Upper lobe of right lung (tissue), 1 donor: ENCODE measurements at places on chromosomes 7 and 10.
A peak's percentile ranks its signal among the peaks of the same experiment; 100 is the strongest.

GRCh38 chr10:127372361-127372760 lies 176.0 kb upstream of the INSYN2A start:
- DNase-seq, result no peak

DNA sequence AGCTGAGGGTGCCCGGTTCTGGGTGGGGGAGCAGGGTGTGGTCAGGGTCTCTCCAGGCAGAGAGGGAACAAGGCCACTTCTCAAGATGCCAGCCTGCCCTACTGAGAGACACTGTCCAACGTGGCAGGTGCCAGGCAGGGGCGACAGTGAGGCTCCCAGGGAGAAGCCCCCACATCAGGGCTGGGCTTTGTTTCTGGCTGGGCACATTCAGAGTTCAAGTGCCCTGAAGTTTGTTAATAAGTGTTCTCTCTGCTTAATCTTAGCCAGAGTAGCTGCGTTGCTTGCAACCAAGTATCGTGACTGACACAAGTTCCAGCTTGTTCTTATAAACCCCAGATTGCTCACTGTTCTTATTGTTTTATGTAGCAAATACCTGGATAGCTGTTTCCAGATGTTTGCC lies 21.8 kb downstream of the FOXL3 start:
- no peak for DNase-seq

DNA sequence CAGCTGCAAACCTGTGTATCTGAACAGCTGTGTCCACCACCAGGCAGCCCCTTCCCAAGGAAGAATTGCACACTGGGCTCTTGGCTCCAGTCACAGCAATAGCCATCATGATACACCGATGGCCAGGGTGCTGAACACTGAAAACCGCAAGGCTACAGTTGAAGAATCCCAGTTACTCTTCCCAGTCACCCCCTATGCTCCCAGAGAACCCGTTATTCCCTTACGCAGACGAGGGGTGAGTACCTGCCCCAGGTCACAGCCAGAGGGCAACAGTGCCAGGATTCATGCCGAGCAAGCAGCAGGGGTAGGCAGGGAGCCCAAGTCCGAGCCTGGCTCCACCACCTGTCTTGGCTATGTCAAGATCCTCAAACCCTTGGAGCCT lies 57.8 kb downstream of the RASGEF1A start:
- DNase-seq, result peak; percentile 30

DNA sequence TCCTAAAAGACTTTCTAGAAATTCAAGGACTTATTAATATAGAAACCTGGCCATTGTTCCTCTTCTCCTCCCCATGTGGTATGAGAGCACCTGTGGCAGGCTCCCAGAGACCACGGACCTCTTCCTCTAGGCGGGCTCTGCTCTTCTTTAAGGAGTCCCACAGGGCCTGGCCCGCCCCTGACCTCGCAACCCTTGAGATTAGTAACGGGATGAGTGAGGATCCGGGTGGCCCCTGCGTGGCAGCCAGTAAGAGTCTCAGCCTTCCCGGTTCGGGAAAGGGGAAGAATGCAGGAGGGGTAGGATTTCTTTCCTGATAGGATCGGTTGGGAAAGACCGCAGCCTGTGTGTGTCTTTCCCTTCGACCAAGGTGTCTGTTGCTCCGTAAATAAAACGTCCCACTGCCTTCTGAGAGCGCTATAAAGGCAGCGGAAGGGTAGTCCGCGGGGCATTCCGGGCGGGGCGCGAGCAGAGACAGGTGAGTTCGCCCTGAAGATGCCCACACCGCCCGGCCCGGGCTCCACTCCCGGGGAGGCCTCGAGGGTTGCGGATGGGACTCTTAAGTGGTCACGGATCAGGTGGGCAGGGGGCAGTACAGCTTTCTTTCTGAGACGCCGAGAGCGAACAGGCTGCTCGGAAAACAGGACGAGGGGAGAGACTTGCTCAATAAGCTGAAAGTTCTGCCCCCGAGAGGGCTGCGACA lies at the start of gene SLC26A4:
TSS of gene SLC26A4 (plus strand) at position 448 of the 700 bp plus-strand sequence. CDS start 814 bp downstream, outside the sequence.
- DNase-seq, result no peak

- no peak for DNase-seq
These were observed 30.4 kb downstream of the KLRG2 start for GRCh38 chr7:139452958-139453672.

GRCh38 chr7:85997515-85997914 lies 646.2 kb upstream of the GRM3 start:
- no peak for DNase-seq

DNA sequence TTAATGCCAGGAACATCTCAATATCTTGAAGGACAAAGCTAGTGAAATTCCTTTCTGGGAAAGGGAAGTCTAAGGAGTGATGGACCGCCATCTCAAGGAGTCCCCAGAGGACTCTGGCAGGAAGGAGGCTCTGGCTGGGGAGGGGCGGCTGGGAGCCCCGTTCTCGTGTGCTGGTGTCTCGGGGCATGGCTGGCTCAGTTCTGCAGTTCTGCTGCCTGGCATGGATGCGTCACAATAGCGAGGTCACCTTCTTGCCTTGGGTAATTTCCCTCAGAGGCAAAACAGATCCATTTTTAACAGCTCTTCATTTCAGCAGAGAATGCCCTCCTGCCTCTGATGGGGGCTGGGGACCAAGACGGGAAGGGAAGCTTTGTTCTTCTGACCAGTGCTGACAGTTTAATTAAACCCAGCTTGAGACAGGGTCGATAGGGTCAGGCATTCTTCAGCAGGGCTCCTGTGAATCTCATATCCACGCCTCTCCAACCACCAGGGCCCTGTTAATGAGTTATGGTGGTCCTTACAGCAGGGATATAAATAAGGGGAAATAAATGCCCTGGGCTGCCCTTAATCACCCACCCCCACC lies 35.7 kb downstream of the SLIT1 start:
- DNase-seq, result peak; percentile 15
